ENCODE measurements at places on chromosomes 3 and 15.

DNA sequence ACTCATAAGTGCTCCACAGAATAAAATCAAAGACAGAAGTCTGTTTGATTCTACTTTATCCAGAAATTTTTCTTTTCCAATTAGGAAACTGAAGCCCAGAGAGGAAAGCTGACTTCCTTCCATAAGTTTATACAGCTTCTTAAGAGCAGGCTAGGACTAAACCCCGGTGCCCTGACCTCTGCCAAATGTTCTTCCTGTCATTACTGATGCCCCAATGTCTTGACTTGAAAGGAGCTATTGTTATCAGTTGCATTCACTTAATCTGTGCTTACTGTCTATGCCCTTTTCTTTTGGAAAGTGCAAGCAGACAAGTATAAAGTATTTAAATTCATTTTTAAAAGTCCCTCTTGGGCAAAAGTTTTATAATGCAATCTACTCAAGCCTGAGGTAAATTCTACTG lies 18.1 kb downstream of the CD200 start:
- no peak for DNase-seq

DNA sequence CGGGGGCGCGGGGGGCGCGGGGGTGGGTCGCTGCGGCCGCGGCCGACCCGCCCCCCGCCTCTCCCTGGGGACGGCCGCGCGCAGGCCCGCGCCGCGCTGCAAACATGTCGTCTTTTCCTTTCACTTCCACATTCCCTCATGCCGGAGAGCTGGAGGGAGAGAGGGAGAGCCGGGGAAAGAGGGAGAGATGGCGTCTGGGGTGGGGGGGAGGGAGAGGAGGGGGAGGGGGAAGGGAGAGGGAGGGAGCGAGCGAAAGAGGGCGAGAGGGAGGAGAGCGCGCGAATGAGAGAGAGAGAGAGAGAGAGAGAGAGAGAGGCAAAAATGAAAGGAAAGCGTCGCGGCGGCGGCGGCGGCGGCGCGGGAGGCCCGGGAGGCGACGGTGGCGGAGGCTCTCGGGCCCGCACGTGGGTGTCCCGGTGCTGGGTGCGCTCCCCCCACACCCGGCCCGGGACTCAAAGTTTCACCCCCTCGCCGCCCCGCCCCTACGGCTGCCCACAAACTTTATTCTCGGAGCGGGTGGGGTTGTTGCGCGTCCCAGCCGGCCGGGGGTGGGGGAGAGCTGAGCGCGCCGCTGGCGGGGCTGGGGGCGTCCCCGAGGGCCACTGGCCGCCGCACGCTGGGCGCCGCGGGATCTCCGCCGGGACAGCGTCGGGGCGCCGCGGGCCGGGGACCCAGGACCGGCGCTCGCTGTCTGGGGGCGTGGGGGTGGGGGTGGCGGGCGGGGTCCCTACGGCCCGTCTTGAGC lies 731 bp downstream of the ZNF710 start:
- DNase-seq = no peak

DNA sequence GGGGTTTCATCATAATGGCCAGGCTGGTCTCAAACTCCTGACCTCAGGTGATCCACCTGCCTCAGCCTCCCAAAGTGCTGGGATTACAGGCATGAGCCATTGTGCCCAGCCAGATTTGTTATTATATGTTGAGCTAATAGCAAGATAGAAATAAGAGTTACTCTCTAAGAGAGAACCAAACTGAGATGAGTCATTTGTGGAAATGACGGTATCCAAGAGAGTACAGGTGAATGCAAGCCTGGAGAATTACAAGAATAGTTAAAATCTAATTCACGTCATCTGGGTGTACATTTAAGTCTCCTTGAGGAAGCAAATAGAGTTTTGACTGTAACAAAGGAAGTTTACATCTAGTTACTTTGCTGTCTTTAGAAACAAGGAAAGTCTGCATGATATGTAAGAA lies 12.0 kb upstream of the CDIN1 start:
- DNase-seq = no peak

- DNase-seq = no peak
Measured at GRCh38 chr3:106765342-106765741, 611.9 kb upstream of the CCDC54 start.

DNA sequence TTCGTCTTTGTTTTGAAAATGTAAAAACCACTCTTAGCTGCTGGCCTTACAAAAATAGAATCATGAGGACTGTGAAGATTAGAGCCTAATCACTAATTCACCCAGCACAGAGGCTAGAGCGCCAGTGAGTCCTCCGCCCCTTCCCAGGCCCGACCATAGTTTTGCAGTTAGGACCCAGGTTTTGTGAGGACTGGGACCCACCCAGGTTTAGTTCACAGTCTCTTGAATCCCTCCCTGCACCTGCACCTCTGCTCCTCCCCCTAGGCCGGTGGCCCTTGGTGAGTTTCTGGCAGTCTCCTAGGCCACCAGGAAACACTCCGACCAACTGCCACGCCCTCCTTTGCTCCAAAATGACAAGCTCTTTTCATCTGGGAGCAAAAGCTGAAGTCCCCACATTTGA lies 136.0 kb upstream of the CCDC54 start:
- no peak for DNase-seq

- DNase-seq = no peak
Measured at GRCh38 chr3:46695177-46695961, 1.9 kb upstream of the ALS2CL start.

- no peak for DNase-seq
Measured at GRCh38 chr15:70354346-70354905, 256.7 kb upstream of the TLE3 start.

DNA sequence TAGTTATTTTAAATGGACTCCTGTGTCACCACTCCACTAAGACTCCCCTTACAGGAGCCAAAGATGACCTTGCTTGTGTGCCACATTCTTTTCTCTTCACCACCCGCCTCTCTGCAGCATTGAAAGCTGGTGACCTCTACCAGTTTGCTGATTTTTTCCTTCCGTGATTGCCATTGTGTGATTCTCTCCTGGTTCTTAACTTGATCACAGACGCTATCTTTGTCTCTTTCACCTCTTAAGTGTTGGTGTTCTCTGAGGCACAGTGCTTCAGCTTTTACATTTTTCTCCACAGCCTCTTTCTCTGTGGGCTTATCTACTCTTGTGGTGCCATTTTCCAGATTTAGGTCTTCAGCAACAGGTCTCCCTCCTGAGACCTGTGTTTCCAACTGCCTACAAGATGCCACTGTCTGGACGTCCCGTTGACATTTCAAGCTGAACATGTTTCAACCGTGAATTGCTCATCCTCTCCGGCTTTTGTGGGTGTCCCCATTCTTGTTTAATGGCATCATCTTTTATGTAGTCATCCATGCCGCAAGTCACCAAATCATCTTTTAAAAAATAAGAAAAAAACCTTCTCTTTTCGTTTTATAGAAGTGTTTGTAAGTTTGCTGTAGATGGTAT lies 26.5 kb downstream of the IQGAP1 start:
- DNase-seq = no peak

DNA sequence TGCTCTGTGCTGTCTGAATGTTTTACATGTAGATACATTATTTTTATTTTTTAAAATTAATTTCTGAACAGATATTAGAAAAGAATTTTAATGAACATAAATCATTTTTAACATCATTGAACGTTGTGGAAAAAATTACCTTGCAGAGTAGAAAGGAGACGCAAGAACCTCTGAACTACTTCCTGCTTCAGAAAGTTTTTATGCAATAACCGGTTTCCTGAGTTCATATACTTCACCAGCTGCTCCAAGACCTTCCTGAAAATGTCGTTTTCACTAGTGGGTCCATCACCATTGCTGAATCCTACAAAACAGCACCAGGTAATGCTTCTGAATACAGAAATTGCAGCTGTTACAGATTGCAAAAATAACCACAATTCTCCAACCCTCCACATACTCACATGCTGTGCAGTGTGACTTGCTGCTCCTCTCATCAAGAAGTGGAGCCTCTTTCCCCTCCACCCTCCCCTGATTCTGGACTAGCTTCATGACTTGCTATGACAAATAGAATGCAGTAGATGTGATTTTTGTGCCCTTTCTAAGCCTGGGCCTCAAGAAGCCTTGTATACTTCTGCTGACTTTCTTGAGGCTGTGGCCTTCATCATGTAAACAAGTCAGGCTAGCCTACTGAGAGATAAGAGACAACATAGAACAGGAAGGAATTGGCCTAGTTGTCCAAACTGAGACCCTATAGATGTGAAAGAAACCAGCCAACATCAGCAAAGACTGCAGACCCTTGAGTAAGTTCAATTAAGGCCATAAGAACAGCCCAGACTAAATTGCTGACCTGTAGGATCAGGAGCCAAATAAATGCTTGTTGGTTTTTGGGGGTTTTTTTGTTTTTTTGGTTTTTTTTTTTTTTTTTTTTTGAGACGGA lies 80.4 kb downstream of the TRANK1 start:
- DNase-seq = no peak

Measured in GOT3 (cell line).